ENCODE measurements at places on chromosomes 11 and 22. TPM values are rescaled to one million over a fixed set of nuclear protein-coding genes. Genes with fewer than 3 reads are reported as not detected.

- peak; percentile 14 for DNase-seq
Measured at GRCh38 chr22:40679249-40679963, at the start of gene MCHR1. TSS of gene MCHR1 (plus strand) at chr22:40679484. CDS start at chr22:40679653, 169 bp downstream.

GRCh38 chr11:45182902-45183301, 36.5 kb downstream of the PRDM11 start:
- DNase-seq = peak; percentile 19

GRCh38 chr22:41127451-41127850, 35.1 kb downstream of the EP300 start:
- DNase-seq = no peak

GRCh38 chr11:30377347-30377746, 54.4 kb downstream of the ARL14EP start:
- no peak for DNase-seq

DNA sequence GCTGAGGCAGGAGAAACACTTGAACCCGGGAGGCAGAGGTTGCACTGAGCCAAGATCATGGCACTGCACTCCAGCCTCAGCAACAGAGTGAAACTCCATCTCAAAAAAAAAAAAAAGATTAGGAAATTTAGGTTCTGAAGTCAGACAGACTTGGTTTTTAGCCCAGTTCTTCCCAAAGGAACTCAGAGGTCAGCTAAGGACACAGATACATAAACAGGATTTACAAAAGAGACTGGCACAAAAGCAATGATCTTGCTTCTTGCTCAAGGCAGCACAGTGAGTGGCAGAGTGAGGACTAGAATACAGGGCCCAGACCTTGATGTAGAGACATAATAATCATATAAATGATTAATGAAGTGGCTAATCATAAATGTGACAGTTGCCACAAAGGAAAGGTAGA, 25.4 kb upstream of the RRAS2 start:
- DNase-seq = peak; percentile 81

GRCh38 chr11:125502198-125502597, 6.1 kb upstream of the FEZ1 start:
- DNase-seq = no peak

GRCh38 chr11:82831364-82831763, 68.9 kb downstream of the PRCP start:
- no peak for DNase-seq

DNA sequence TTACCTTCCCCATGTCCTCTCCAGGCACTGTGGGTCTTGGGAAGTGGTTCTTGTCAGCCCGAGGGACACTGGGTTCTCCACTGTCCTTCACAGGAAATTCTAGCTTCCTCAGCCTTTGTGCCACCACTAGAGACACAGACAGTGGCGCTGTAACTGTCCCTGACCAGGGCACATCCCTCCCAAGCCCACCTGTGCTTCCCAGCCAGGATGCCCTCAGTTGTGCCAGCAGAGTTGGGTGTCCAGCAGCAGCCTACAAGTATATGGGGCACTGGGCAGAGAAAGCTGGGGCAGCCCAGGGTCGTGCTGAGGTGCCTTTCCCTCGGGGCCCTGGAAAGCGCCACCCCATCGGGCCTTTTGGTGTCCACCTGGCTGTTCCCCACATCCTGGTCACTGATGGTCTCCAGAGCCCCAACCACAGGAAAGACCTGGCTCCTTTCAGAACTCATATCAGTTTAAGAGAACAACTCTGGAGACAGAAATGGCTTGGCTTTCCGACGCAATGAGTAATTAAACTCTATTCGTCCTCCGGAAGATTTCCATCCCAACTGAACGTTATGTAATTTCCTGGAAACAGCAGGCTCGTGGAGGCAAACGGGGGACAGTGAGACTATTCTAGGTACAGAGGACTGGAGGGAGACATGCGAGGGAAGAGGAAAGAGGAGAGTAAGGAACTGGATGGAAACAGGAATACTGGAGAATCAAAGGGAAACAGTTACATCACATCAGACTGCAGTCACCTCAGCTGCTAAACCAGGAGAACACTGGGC, 28.6 kb downstream of the PPP2R1B start:
- DNase-seq = no peak

- no peak for DNase-seq
Measured at GRCh38 chr22:35314161-35314942, 14.7 kb downstream of the TOM1 start.

GRCh38 chr11:19814421-19814820, 101.8 kb downstream of the NAV2 start:
- DNase-seq = no peak

- DNase-seq = no peak
Measured at GRCh38 chr22:47069270-47069669, 306.8 kb downstream of the TBC1D22A start.

The GPHA2 gene
- total RNA-seq = not detected

- DNase-seq = no peak
Measured at GRCh38 chr22:27715106-27715505, 86.5 kb downstream of the MN1 start.

- peak; percentile 43 for DNase-seq
Measured at GRCh38 chr11:23502826-23503225, 642.6 kb upstream of the CCDC179 start.

DNA sequence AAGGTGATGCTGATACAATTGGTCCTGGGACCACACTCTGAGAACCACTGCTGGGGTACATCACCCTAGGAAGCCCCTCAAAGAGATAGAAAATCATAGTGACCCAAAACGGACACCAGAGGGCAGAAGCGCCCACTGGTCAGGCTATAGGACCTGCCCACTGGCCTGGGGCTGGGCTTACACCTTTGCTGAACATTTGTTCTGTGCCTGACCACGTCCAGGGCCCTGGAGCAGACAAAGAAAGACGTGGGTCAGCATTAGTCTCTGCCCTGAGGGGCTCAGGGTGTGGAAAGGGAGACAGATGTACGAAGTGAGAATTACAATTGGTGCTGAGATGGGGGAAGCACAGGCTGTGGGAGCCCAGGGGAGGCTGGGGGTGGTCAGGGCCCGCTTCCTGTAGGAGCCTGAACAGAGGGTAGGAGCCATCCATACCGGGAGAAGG, 14.4 kb upstream of the SERPINH1 start:
- peak; percentile 65 for DNase-seq

DNA sequence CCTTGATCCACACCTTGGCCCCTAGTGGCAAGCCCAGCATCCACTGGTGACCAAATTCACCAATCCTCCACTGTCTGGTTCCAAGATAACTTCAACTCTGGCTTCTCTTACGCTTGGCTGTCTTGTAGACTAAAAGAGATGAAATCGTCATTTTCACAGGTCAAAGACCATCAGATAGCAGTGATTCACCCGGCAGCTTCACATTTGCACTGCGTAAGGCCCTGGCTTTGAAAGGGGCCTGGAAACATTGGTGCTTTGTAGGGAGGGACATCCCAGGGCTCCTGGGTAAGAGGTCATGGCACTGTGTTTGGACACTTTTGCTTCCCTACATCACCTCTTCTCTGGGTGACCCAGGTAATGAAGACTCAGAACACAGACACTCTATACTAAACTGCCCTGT, 30.1 kb upstream of the FADD start:
- peak; percentile 18 for DNase-seq

GRCh38 chr11:44498089-44498871, 67.2 kb upstream of the CD82 start:
- DNase-seq = no peak

Data from IMR-90 (cell line).